NCI-H524 (cell line): ENCODE measurements at places on chromosomes 13 and 19.

DNA sequence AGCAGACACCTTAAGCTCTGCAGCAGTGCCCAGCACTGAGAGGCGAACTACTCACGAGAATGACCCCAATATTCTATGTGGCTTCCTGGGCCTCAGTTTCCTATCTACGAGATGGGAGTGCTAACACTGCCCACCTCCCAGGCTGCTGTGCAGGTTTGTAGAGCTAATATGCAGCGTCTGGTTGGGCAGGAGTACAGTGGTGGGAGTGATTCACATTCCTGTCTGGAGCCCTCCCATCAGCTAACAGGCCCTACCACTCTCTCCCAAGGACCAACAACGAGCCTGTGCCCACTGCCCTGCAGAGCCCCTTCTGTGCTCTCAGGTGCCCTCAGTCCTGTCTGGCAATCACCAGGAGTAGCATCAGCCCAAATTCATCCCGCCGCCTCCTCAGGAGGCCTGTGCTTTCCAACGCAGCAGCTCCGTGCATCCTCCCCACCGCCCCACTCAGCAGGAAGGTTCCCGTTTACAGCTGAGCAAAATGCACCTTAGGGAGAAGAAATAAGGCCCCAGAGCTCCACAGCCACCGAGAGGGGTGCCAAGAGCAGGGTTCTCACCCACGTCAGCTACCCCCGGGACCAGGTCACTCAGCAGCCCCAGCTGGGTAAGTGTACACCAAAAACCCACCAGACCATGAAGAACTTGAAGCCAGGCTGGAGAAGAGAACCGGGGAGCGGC lies 6.6 kb downstream of the AKT2 start:
- DNase-seq = no peak

GRCh38 chr19:30471441-30471840 lies 99.3 kb downstream of the ZNF536 start:
- DNase-seq = no peak

- DNase-seq = peak; percentile 36
Measured at GRCh38 chr19:13079542-13079986, 23.1 kb downstream of the LYL1 start.

GRCh38 chr19:33247441-33247819 lies 21.8 kb upstream of the SLC7A10 start:
- no peak for DNase-seq

- DNase-seq = no peak
Measured at GRCh38 chr13:42420304-42420703, 148.4 kb downstream of the AKAP11 start.

- no peak for DNase-seq
Measured at GRCh38 chr13:114087430-114087829, 45.0 kb downstream of the RASA3 start.

GRCh38 chr19:46586294-46586693 lies 14.8 kb upstream of the CALM3 start:
- no peak for DNase-seq

DNA sequence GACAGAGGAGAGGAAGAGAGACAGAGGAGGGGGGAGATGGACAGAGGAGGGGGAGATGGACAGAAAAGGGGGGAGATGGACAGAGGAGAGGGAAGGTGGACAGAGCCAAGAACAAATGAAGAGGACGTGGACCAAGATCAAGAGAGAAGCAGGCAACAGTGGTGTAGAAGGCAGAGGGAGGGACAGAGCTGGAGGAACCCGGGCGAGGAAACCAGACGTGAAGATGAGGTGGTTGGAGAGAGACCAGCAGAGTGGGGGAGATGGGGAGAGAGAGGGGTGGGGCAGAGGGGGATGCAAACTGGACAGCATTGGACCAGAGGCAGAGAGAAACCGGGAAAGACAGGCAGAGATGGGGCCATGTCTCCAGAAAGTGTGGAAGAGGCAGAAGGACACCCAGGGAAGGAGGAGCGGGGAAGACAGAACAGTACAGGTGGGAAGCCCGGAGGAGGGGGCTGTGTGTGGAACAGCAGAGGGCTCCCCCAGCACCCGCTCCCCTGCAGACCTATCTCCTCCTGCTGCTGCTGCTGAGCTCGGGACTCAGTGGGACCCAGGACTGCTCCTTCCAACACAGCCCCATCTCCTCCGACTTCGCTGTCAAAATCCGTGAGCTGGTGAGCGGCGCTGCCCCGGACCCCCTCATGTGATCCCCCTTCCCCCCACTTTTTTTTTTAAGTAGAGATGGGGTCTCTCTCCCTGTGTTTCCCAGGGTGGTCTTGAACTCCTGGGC lies 1.3 kb downstream of the FLT3LG start:
- no peak for DNase-seq

- no peak for DNase-seq
Measured at GRCh38 chr13:99636728-99637353, 135.6 kb downstream of the TM9SF2 start.
